Activated T-helper 1 cell treated with anti-CD3 and anti-CD28 coated beads, Interleukin-12 subunit alpha, Interleukin-12 subunit beta, Interleukin-2, Interleukin-4 antibody, amounts not matched to agents 30 ng/mL and 10 ng/mL and 1 ng/mL, durations not matched to agents 14 hours and 24 hours and 36 hours (primary cell): ENCODE measurements at places on chromosomes 4 and X.
A peak's percentile ranks its signal among the peaks of the same experiment; 100 is the strongest.

- no peaks in the 10 kb centered on the region for H3K36me3 ChIP-seq
- H3K4me3 ChIP-seq: no peak overlapping the region
- H3K4me1 ChIP-seq: no peaks in the 10 kb centered on the region
- DNase-seq: no peak
- no peak overlapping the region for H3K27ac ChIP-seq
These were observed 121.9 kb downstream of the GASK1B start for GRCh38 chr4:158050942-158051341.

GRCh38 chr4:6891436-6892170 lies 18.0 kb upstream of the TBC1D14 start:
- H3K4me1 ChIP-seq: peaks cover 36% of the 10 kb centered on the region
- peak overlapping the region; percentile 43 for H3K4me3 ChIP-seq
- no peaks in the 10 kb centered on the region for H3K27me3 ChIP-seq
- peaks cover 7% of the 10 kb centered on the region for H3K36me3 ChIP-seq
- no peak for DNase-seq
- H3K27ac ChIP-seq: peak overlapping the region; percentile 78

- H3K36me3 ChIP-seq: no peaks in the 10 kb centered on the region
- no peaks in the 10 kb centered on the region for H3K4me1 ChIP-seq
- no peak overlapping the region for H3K4me3 ChIP-seq
- DNase-seq: no peak
- no peak overlapping the region for H3K27ac ChIP-seq
These were observed 15.8 kb downstream of the EFNB1 start for GRCh38 chrX:68844581-68844980.

GRCh38 chr4:77911091-77911490 lies 48.5 kb downstream of the MRPL1 start:
- no peaks in the 10 kb centered on the region for H3K4me1 ChIP-seq
- no peaks in the 10 kb centered on the region for H3K27me3 ChIP-seq
- DNase-seq: no peak

DNA sequence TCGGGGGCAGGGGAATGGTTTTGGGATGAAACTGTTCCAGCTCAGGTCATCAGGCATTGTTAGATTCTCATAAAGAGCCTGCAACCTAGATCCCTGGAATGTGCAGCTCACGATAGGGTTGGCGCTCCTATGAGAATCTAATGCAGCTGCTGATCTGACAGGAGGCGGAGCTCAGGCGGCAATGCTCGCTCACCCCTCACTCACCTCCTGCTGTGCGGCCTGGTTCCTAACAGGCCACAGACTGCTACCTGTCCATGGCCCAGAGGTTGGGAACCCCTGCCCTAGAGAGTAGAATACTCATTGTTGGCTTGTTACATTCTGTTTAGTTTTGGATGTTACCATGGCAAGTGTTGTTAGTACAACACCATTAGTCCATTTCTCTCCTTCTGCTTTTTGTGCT lies 40.8 kb upstream of the STX18 start:
- no peaks in the 10 kb centered on the region for H3K36me3 ChIP-seq
- H3K4me3 ChIP-seq: no peak overlapping the region
- DNase-seq: no peak
- H3K4me1 ChIP-seq: no peaks in the 10 kb centered on the region

DNA sequence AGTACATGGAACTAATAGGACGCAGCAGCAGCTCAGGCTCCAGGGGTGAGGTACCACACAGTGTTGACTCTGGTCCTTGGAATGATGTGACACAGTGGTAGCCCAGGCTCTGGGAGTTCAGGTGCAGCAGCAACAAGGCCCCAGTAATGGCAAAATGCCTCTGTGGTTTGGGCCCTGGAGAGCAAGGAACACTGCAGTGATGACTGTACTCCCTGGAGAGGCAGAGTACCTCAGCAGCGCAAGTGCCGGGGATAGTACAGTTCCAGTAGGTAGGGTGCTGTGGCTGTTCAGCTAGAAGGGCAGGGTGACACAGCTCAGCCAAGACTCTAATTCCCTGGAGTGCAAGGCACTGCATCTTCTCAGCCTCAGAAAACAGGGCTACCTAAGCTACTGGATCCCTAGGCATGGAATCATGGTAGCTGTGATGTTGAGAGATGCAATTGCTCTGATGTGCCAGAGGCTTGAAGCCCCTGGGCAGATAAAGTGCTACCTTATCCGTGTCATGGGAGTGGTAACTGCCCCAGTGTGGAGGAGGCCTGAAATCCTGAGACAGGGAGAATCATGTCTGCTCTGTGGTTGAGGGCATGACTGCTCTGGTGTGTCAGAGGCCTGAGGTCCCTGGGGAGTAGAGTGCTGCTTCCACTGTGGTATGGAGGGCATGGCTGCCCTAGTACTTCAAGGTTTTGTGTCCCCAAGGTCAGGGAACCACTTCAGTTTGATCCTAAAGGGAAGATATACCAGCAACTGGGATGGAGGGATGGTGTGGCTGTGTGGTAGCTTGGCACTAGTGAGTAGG lies 55.2 kb downstream of the AREG start:
- DNase-seq: no peak
- no peak overlapping the region for H3K4me3 ChIP-seq
- H3K27ac ChIP-seq: no peak overlapping the region
- no peaks in the 10 kb centered on the region for H3K36me3 ChIP-seq
- no peaks in the 10 kb centered on the region for H3K4me1 ChIP-seq

GRCh38 chr4:140736669-140737343 lies 19.4 kb downstream of the TBC1D9 start:
- DNase-seq: no peak
- no peaks in the 10 kb centered on the region for H3K4me1 ChIP-seq
- H3K27me3 ChIP-seq: peaks cover 4% of the 10 kb centered on the region
- H3K4me3 ChIP-seq: no peak overlapping the region
- no peaks in the 10 kb centered on the region for H3K36me3 ChIP-seq

- no peak overlapping the region for H3K27ac ChIP-seq
- H3K36me3 ChIP-seq: no peaks in the 10 kb centered on the region
- no peak overlapping the region for H3K4me3 ChIP-seq
- H3K27me3 ChIP-seq: peaks cover 3% of the 10 kb centered on the region
- no peak for DNase-seq
These were observed 238.9 kb downstream of the NR3C2 start for GRCh38 chr4:148203056-148203898.

GRCh38 chr4:84563002-84563401 lies 19.9 kb upstream of the CDS1 start:
- no peak overlapping the region for H3K27ac ChIP-seq
- no peaks in the 10 kb centered on the region for H3K4me1 ChIP-seq
- peaks cover 7% of the 10 kb centered on the region for H3K27me3 ChIP-seq
- H3K4me3 ChIP-seq: no peak overlapping the region
- H3K36me3 ChIP-seq: no peaks in the 10 kb centered on the region

DNA sequence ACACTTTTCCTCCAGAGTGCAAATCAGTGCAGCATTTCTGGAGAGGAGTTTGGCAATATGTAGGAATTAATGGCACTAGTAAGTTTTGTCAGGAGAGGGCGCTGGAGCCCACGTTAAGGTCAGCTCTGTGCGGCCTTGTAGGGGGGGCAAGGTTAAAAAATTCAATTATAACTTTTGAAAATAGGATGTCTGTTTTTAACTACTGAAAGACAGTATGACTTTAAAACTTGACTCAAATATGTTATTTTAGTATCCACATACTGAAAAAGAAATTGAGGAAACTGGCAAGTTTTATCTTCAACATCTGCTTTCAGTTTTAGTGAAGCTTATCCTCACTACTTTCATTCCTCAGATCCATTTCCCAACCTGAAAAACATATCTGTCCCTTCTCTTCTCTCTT lies 30.9 kb upstream of the HSD17B13 start:
- H3K4me1 ChIP-seq: peaks cover 6% of the 10 kb centered on the region
- peaks cover 6% of the 10 kb centered on the region for H3K36me3 ChIP-seq
- H3K27ac ChIP-seq: no peak overlapping the region
- H3K4me3 ChIP-seq: no peak overlapping the region
- no peak for DNase-seq

DNA sequence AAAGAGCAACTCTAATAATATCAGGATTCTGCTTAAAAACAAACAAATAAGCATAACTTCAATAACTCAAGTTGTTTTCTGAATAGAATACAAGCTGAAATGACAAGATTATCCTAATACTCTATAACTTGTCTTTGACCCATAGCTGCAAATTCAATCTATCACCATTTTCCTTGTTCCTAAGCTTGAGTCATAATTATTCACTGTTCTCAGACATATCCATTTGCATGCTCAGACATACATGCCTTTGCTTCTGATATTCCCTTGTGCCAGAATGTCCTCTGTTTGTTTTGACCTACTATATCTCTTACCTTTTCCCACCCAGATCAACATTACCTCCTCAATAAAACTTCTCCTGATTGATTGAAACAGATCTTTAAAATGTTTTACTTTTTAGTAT lies 109.7 kb downstream of the SNCA start:
- DNase-seq: no peak
- no peak overlapping the region for H3K27ac ChIP-seq
- H3K4me1 ChIP-seq: no peaks in the 10 kb centered on the region

DNA sequence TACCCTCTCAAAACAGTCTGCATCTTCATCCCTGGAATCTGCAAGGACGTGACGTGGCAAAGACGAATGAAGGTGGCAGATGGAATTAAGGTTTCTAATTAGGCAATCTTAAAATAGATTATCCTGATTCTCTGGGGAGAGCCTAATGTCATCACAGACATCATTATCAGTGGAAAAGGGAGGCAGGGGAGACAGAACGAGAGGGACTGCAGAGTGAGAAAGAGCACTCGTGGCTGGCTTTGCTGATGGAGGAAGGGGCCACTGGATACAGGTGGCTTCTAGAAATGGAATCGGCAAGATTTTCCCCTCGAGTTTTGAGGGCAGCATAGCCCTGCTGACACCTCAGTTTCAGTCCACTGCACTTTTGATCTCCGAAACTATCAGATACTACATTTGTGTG lies 110.6 kb downstream of the ASMT start:
- peaks cover 9% of the 10 kb centered on the region for H3K36me3 ChIP-seq
- no peak overlapping the region for H3K4me3 ChIP-seq
- DNase-seq: no peak
- H3K4me1 ChIP-seq: no peaks in the 10 kb centered on the region

GRCh38 chr4:139898293-139898692 lies 232.7 kb downstream of the MGST2 start:
- H3K27ac ChIP-seq: peak overlapping the region; percentile 27
- peaks cover 19% of the 10 kb centered on the region for H3K4me1 ChIP-seq
- peaks cover 1% of the 10 kb centered on the region for H3K36me3 ChIP-seq
- no peak for DNase-seq
- peaks cover 6% of the 10 kb centered on the region for H3K27me3 ChIP-seq
- H3K4me3 ChIP-seq: no peak overlapping the region

DNA sequence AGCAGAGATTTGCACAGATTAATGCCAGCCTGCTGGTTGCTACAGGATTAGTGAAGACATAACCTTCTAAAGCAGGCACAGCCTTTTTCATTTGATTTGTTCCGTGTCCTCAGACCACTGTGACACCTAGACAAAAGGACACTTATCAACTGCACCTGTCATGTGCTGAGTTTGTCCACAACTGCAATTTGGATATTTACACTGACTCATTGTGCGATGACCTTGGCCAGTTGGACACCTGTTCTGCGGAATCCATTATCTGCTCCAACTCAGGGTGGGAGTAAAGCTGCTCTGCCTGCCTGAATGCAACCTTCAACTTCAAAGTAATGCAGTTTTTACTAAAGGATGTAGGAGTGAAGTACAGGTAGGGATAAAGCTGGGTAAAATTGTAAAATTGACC lies 4.1 kb upstream of the NR0B1 start:
- H3K27me3 ChIP-seq: peaks cover 13% of the 10 kb centered on the region
- no peaks in the 10 kb centered on the region for H3K4me1 ChIP-seq
- H3K27ac ChIP-seq: no peak overlapping the region
- no peak for DNase-seq

GRCh38 chrX:20623448-20623847 lies 356.7 kb upstream of the RPS6KA3 start:
- no peak overlapping the region for H3K27ac ChIP-seq
- DNase-seq: no peak
- H3K36me3 ChIP-seq: no peaks in the 10 kb centered on the region
- H3K4me1 ChIP-seq: no peaks in the 10 kb centered on the region
- H3K27me3 ChIP-seq: peaks cover 2% of the 10 kb centered on the region

- H3K4me3 ChIP-seq: no peak overlapping the region
- no peak for DNase-seq
- peaks cover 2% of the 10 kb centered on the region for H3K27me3 ChIP-seq
- no peaks in the 10 kb centered on the region for H3K4me1 ChIP-seq
- no peaks in the 10 kb centered on the region for H3K36me3 ChIP-seq
These were observed 181.7 kb upstream of the NPY2R start for GRCh38 chr4:155026715-155027114.

GRCh38 chr4:83606460-83606859 lies 70.6 kb downstream of the GPAT3 start:
- DNase-seq: no peak
- H3K4me3 ChIP-seq: no peak overlapping the region
- H3K36me3 ChIP-seq: no peaks in the 10 kb centered on the region
- H3K27me3 ChIP-seq: peaks cover 19% of the 10 kb centered on the region
- H3K4me1 ChIP-seq: no peaks in the 10 kb centered on the region

GRCh38 chr4:17765514-17766286 lies 15.7 kb downstream of the FAM184B start:
- H3K27me3 ChIP-seq: peaks cover 2% of the 10 kb centered on the region
- no peak overlapping the region for H3K27ac ChIP-seq
- H3K36me3 ChIP-seq: no peaks in the 10 kb centered on the region
- H3K4me1 ChIP-seq: peaks cover 4% of the 10 kb centered on the region
- no peak for DNase-seq
- H3K4me3 ChIP-seq: no peak overlapping the region

DNA sequence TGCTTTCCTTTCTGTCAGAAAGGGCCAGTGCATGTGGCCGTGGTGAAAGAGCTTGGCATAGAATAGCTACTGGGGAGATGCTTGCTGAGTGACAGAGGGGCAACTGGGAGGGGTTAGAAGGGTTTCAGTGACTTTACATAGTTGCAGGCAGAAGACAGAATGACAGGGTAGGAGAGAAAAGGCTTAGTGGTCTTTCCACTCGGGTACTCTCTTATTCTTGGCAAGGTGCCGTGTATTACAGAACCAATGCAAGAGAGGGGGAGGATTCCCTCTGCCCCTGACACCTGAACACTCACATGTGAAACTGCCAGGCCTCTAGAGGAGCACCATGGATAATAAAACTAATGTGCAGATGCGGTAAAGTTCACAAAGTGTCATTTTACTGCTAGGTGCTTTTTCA lies 228.2 kb downstream of the MGST2 start:
- H3K27ac ChIP-seq: no peak overlapping the region
- H3K27me3 ChIP-seq: peaks cover 6% of the 10 kb centered on the region
- no peak for DNase-seq
- no peaks in the 10 kb centered on the region for H3K4me1 ChIP-seq
- H3K4me3 ChIP-seq: no peak overlapping the region

- peaks cover 5% of the 10 kb centered on the region for H3K4me1 ChIP-seq
- no peak for DNase-seq
- H3K27ac ChIP-seq: no peak within 1 kb of the TSS
- no peaks in the 10 kb centered on the region for H3K36me3 ChIP-seq
These were observed at the start of gene NSG1 for GRCh38 chr4:4386736-4387392. Gene NSG1, plus strand, starts transcription at chr4:4387102. Its CDS starts 528 bp downstream, at chr4:4387630.

DNA sequence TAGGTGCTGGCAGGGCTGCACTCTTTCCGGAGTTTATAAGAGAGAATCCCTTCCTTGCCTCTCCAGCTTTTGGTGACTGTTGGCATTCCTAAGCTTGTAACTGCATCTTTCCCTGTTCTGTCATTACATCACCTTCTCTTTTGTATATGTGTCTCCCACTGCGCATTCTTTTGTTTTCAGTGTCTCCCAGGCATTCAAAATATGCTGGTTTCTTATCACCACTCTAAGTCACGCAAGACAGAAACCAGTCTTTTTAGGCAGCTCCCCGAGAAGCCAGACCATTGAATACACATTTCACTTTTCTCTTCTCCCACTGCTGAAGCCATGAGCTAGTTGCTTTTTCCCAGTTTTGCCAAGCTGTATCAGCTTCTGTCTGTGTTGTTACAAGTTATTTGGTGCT lies 71.0 kb downstream of the LAS1L start:
- no peak overlapping the region for H3K27ac ChIP-seq
- no peak for DNase-seq
- no peaks in the 10 kb centered on the region for H3K27me3 ChIP-seq
- no peaks in the 10 kb centered on the region for H3K4me1 ChIP-seq
- H3K36me3 ChIP-seq: no peaks in the 10 kb centered on the region
